SK-N-DZ (cell line): ENCODE measurements at places on chromosomes 1 and 21.

DNA sequence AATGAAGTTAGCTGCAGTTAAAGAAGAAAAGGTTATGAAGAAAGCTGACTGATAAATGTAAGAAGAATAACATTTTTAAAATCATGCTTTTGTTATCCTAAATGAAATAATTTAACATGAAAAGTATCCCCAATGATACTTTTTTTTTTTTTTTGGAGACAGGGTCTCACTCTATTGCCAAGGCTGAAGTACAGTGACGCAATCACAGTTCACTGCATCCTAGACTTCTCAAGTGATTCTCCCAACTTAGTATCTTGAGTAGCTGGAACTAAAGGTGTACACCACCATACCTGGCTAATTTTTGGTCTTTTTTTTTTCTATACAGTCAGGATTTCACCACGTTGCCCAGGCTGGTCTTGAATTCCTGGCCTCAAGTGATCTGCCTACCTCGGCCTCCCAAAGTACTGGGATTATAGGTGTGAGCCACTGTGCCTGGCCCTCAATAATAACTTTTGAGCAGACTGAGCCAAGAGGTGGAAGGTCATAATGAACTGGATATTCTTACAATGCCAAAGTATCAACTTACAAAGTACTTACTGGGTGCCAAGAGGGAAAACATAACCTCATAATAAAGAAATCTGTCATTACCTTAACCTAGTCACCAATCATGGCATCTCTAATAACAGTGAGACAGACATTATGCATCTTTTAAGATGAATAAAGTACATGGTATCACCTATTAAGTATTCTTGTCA is 94.5 kb downstream of the EVI5 start:
- DNase-seq = no peak

DNA sequence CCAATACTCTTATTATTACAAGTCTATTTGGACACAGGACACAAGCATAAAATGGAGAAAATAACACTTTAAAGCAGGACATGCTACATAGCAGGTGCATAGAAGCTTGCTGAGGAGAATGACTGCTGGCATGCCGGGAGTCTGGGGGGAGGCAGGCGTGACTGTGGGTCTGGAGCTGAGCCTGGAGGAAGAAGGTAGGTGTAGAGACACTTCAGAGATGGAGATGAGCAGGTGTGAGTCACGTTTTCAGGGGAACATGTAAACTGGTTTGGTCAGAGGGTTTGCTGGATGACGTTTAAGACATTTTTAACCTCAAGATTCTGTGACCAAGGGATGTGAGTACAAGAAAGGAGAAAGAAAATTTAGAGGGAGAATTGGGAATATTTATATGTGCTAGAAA is 24.5 kb downstream of the OSCP1 start:
- no peak for DNase-seq

DNA sequence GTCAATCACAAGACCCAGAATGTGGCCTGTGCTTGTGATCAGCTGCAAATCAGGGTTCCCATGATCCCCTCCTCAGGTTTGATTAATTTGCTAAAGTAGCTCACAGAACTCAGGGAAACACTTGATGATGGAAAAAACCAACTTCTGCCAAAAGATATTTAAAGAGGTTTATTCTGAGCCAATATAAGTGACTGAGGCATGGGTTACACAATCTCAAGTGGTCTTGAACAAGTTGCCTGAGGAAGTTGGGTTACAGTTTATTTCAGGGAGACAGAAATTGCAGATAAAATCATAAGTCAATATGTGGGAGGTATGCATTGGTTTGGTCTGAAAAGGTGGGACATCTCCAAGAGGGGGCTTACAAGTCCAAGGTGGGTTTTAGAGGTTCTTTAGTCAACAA is 243.1 kb downstream of the S1PR1 start:
- DNase-seq = no peak

DNA sequence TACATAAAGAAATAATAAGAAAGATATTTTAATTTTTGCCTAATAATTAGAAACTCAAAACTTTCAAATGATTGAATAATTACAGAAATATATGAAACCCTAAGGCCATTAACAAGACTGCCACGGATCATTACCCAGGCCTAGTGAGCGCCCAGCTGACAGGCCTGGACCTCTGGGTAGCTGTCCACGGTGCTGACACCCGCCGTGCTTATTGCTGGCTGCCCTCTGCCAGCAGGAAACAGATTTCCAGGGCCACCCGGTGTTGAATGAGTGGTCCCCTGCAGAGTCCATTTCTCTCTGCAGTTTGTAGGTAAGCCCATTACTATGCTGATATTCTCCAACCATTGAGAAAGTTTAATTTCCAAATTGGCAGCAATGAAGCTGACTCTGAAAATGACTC is 254.4 kb upstream of the GJB5 start:
- DNase-seq = no peak

DNA sequence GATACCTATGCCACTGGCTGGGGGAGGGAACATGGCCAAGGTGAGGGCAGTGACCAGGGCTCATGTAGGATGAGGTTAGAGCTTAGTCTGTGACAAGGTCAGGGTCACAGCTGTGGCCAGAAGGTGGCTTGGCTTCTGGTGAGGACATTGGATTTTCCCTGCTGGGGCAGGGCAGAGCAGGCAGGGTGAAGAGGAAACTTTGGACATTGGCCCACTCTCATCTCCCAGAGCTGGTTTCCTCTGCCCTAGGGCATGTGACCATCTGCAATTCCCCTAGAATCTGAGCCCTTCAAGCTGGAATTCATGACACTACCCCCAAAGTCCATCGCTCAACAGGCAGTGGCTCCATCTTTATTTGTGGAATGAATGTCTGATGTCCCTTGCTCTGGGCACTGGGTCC is 5.3 kb downstream of the DMBX1 start:
- no peak for DNase-seq

DNA sequence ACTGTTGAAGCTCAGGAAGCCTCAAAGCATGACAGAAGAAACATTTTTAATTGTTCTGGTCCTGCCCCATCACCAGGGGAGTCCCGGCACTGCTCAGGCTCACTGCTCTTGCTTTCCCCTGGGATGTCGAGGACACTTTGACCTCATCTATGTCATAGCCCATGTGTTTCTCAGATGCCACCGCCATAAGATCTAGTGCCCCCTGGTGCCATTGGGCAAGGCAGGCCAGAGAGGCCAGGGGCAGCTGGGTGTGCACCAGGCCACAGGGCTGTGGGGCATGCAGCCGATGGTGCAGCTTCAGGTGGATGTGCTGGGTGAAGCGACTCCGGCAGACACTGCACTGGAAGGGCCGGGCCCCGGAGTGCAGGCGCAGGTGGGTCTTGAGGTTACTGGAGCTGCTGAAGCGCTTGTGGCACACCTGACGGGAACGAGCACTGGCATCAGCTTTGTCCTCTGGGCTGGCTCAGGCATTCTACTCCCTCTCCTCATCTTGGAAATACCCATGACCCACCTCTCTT is 7.7 kb upstream of the CRYBG2 start:
- DNase-seq = no peak

DNA sequence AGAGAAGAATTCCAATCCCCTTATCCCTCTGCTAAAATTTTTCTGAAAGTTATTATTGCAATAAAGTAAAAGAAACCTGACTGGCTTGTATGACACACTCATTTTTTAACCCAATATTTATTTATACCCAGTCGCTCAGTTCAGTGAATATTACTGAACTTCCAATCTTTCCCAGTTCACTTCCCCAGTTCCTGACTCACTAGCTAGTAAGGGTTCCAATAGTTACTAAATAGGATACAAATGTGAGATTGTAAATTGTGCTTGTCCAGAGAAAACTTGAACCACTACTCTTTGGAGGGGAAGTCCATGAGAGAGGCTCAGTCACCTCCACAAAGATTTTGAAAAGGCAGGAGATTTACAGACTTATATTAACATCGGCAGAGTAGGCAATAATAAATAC is 31.4 kb downstream of the PRDX6 start:
- DNase-seq = no peak

DNA sequence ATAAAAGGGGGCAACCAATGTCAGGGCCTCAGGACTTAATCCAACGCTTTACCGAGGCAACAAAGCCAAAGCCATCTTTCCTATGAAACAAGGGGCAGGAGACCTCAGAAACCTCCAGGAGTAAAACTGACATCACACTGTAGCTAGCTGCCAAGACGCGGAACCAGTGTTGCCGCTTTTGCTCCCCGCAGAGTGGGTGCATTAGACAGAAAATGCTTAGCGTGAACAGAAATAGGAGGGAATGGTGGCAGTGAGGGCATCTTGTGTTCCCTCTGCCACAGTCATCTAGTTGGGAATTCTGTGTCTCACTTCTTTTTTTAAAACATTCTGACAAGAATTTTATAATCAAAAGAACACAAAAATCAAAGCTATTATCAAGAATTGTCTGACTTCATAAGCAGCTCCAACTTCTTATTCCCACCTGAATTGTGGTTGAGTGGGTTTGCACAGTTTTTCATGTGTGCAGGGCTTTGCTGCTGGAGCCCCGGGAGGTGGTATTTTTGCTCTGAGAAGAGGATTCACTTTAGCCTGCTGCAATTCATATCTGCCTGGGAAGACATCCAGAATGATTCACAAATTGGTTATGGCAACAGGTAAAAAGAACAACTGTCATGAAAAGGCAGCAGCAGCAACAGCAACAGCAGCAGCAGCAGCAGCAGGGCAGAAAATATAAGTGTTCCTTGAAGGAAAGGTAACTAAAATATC is 82.2 kb upstream of the DIRAS3 start:
- DNase-seq = no peak

DNA sequence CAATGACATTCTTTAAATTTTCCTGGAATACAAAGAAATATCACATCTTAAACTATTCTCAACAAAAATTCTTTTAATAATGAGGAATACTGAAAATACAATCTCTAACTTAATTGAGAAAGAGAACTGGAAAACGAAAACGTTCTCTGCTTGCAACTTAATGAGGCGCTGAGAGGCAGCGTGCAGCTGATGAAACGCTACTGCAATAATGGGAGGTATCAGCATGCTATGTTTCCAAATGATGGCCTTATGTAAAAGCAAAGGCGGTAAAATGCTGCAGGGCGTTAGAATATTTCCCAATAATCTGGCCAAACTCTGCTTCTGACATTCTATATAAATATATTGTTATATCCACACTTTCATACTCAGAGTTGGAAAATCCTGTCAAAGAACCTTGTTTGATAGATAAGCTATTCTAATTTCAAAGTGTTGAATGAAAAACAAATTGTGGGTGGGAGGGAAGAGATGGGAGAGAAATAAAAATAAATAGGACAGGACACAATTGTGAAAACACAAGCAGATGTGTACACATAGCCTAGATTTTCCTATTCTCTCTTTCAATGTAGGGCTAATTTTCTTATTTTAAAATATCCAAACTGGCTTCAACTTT is 70.9 kb downstream of the APP start:
- DNase-seq = no peak

- DNase-seq = no peak
These were observed 169.0 kb downstream of the DENND1B start for GRCh38 chr1:197606168-197606845.

DNA sequence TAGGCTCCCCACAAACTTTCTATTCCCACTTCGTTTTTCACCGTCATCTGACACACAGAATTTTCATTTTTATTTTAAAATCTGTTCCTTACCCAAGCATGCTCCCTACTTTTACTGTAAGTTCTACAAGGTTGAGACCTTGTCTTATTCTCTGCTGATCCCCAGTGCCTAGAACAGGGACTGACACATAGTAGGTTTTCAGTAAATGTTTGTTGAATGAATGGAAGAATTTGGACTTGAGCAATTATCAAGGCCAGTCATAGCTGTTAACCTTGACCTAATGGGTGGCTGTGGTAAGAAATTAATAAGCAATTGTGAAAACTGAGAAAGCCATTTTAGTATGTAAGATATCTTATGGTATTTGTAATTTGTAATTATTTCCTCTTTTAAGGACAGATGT is 71.1 kb downstream of the LAMC1 start:
- no peak for DNase-seq

DNA sequence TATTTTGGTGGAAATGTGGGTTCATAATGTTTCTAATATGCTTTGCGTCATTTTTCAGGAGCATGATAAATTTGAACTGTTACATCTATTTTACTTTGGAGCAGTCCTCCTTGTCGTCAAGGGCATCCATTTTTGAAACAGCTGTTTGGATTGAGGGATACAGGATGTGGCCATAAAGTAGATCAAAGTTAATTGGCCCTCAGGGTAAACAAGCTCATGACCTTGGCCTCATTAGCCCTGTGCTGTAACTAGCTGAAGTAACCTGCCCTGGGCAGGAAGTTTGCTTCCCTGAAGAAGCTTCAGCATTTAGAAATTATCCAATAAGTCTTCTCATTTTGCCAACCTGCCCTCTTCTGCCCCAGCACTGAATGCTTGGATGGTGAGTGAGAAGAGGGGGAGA is 24.8 kb upstream of the RGL1 start:
- no peak for DNase-seq

GRCh38 chr1:162003061-162003829 is 20.4 kb downstream of the OLFML2B start:
- peak; percentile 17 for DNase-seq

DNA sequence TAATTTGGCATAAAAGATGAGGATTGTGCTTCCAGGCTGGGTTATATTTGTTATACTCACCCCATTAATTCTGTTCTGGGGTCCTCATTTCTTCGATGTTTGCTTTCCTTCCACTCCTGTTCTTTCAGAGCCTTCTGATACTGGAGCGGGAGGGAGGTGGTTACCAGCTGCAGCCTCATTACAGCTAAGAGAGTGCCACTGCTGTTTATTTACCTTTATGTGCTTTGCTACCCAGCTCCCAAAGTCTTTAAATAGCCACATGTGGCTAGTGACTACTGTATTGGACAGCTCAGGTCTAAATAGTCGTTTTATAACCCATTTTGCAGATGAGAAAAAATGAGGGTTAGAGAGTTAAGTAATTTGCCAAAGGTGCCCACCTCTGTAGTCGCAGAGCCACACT is 25.1 kb downstream of the PLEKHM2 start:
- DNase-seq = no peak

DNA sequence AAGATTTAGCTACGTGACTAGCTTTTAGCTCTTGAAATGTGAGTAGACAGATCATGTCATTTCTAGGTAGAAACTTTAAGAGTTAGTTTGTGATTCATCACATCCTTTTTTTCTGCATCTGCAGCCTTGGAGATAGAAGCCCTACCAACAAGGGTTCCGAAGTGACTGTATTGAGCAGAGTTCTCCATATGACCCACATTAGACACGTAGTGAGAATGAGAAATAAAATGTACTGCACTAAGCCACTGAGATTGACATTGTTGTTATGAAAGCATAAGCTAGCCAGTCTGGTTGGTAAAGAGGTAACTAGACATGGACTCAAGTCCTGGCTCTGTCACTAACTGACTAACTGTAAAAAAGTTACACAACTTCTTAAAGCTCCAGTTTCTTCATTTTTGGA is 296.1 kb downstream of the PDE4B start:
- DNase-seq = no peak
